ENCODE measurements at places on chromosomes 1 and 21.
A peak's percentile ranks its signal among the peaks of the same experiment; 100 is the strongest.

- DNase-seq, result no peak
Measured at GRCh38 chr1:233433436-233434210, 106.1 kb downstream of the MAP3K21 start.

GRCh38 chr1:15038232-15039016, 115.1 kb upstream of the TMEM51 start:
- DNase-seq, result no peak

DNA sequence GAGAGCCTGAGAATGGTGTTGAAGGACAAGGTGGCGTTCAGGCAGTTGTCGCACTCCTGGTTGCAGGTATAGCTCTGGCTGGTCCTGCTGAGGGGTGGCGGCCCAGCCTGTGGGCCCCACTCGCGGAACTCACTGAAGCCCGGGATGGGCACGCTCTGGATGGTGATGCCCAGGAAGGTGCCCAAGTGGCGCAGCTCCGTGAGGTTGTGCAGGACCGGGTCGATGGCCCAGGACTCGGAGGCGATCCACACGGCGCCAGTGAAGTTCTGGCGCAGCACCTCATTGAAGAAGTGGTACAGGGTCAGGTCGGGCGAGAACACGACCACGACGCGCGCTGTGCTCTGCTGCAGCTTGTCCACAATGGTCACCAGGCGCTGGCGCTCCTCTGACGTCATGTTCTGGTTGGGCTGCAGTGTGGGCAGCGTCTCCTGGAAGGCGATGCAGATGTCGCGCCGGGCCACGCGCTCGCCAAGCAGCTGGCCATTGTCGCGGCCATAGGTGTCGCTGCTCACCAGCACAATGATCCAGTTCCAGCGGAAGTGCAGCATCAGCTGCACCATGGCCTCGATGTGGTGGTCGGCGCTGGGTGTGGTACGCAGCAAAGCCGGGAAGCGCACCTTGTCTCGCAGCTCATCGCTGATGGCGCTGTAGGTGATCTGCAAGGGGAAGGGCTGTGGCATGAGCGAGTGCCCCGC, 5.0 kb downstream of the TAS1R2 start:
- DNase-seq, result no peak

DNA sequence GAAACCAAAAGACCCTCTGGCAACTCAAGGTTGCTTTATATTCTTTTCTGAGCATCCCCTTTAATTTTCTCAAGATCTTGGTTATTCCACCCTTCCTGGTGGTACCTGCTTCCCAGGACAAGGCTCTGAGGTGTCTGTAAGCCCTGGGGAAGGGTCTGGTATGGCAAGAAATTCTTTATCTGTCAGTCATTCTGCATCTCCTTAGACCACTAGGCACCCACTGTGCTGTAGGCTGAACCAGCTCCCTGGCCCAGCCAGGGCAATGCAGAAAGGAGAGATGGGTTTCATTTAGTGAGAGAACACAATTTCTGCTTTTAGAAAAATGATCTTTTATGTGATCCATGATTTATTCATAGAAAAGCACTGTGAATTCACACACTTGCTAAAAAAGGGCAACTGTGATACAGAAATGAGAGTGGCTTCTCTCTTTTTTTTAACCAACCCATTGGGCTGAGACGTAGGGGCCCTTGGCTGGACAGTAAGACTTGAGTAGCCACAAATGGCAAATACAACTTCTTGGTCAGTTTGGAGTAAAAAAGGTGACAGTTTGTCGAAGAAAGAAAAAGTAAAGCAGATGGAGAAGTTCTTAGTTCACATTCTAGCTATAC, 4.1 kb downstream of the UROD start:
- no peak for DNase-seq

DNA sequence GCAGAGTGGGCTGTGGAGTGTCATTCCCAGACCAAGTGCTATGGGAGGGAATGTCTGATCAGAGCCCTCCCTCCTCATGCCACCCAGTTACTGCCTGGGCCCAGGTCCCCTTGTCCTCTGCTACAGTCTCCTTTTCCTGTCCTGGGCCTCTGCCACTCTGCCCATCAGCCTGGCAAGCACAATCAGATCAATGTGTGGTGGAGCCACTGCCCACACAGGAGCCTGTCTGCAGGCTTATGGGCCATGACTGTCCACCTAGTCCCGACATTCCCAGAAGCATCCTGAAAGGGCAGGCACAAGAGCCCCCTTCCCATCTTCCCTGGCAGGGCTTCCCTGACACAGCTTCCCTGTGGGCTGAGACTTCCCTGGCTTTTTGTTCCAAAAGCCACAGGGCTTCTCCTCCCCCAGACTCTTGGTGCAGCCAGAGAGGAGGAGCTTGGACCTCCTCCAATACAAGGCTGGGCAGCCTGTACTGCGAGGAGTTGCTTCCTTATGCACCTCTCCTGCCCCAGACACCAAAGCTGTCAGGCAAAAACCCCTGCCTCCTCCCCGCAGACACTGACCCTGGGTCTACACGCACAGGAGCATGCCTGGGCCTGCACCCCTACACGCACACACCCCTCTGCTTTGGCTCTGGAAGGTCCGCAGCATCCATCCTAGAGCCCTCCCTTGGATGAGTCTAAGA, 29.2 kb upstream of the CNTN2 start:
- DNase-seq, result no peak

DNA sequence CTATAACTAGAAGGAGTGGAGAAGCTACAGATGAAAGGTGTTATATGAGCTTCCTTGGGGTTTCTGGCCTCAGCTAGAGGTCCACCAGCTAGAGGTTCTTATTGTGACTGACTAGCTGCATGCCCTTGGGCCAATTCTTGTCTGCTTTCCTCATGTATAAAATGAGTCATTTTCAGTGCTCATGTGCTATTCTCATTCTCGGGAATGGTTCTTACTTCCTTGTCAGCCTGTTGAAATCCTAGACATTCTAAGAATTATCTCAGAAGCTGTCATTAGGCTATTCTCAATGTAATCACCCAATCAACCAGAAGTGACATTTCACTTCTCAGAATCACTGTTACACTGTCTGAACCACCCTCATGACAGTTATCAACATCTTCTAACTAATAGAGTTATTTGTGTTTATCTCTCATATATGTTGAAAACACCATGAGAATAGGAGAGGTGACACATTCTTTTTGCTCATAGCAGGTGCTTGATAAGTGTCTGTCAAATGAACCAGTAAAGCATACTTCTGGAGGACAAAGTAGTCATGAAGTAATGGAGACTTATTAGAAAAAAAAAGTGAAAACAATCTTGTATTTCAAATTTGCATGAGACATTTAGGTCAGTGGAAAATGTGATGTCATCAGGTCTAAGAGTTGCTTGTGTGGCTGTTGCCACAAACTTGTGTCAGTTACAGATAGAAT, 122.8 kb upstream of the IVNS1ABP start:
- peak; percentile 67 for DNase-seq

GRCh38 chr1:163060343-163061007, 8.7 kb upstream of the RGS4 start:
- DNase-seq, result no peak
